ENCODE measurements at places on chromosomes 4 and X.

- DNase-seq, result no peak
These were observed 40.5 kb downstream of the NFKB1 start for GRCh38 chr4:102541697-102542096.

DNA sequence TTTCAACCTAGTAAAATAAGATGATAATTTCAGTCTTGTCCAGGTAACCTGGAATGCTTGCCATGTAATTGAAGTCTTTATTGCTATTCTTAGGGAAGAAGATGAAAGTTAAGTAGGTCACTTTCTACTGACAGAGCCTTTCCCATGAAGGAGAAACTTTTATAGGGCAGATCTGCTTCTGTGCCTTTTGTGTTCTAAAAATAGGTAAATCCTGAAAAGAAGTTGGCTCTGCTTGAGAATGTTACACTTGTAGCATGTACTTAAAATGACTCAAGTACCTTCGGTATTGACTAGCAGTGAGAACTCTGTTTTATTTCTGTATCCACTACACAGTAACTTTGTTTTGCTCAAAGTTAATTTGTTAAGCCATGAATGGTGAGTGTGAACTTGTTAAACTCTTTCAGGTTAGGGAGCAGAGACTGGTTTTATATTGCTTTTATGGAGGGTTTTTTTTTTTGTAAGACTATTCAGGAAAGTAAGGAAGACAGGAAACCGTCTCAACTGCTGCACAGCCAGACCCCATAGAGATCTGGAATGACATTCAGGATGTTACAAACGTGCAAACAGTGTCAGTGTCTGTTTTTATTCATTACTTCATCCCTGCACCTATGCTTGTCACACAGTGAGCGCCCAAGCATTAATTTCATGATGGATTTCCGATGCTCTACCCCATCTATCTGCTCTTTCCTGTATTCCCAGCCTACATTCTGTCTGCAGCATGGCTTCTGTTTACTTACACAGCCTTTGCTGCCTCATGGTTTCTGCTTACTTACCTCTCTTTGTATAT lies 53.0 kb downstream of the SEPTIN11 start:
- DNase-seq, result no peak

- no peak for DNase-seq
These were observed 828.6 kb downstream of the ADGRL3 start for GRCh38 chr4:62028745-62029144.

DNA sequence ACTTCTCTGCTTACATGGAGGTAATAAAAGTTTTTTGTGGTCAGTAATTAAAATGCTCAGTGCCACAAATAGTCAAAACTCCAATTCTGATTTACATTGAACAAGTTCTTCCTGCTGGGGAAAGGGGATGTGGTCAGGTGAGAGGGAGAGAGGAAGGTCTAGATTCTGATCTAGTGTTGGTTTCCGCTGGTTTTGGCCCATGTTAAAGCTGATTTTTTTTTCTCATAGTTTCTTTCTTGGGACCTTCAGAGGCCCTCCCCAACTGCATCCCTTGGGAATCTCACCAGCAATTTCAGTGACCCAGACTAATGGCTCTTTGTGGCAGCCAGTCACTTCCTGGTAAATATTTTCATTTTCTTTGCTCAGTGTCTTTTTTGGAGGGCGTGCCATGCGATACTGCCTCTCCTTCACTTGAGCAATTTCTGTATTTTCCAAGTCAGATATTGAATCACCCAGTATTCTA lies 332.7 kb downstream of the RAPGEF2 start:
- no peak for DNase-seq

DNA sequence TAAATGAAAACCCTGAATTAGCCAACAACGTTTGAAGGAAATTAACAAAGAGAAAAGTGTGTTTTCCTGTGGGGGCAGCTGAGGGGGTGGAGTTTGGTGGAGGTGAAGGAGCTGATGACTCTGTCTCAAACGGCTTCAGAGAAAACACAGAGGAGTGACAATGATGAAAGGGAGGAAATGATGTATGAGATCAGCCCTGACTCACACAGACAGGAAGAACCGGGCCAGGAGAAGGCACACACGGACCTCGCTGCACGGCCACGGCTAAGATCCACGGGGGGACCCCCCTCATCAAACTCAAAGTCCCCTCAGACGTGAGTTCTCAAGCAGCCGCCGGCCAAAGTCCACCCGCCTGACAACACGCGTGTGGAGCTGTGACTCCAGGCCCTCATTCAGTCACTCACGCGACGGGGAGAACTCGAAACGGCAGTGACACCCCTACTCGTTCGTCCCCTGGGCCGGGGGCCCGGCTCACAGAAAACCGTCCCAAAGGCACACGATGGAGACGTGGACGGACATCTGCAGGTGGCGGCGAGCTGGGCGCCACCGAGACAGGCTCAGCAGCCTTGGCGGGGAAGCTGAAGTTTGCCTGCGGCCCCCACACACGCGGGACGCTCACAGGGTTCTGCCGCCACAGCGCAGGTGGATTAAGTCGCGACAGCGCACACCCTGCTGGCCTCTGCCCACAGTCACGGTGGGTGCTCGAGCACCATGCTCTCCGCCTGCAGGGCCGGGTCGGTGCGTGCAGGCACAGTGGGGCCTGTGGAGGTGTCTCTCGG lies 28.8 kb downstream of the PPP2R3B start:
- DNase-seq, result no peak

DNA sequence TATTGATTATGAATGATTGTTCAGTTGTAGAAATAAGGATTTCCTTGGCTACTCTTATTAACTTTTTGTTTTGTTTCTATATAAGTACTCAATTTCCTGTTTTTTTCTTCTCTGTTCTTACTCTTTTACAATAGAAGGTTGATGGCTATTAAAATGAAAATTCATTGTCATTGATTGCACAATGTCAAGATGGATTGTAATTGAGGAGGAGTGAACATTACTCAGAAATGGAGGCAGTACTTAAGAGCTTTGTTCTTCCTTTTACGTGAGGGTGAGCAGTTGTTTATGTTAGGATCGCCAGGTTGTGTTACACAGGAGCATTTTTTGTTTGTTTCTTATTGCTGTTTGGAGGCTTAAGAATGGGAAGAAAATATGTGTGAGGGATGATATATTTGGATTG lies 2062.4 kb downstream of the ARAP2 start:
- DNase-seq, result no peak

- DNase-seq, result no peak
These were observed 61.2 kb downstream of the TRIM2 start for GRCh38 chr4:153265306-153266047.

- DNase-seq, result no peak
These were observed 48.8 kb downstream of the RPS6KA3 start for GRCh38 chrX:20217906-20218305.

DNA sequence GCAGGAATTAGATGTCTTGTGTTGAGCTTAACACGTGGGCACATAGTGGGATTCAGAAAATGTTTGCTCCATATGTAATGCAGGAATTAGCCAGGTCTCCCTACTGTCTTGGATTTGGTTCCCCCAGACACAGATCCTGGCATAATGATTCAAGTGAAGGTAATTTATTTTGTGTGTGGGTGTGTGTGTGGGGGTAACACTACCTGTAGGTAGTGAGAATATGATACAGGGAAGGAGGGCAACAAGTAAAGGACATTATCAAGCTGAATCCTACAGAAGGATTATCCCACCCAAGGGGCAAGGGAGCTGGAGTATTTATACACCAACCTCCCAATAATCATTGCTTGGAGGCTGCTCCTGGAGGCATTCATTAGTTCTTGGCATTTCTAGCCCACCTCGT lies 101.4 kb downstream of the NHS start:
- DNase-seq, result no peak

GRCh38 chr4:154230091-154230490 lies 261.5 kb downstream of the DCHS2 start:
- no peak for DNase-seq

DNA sequence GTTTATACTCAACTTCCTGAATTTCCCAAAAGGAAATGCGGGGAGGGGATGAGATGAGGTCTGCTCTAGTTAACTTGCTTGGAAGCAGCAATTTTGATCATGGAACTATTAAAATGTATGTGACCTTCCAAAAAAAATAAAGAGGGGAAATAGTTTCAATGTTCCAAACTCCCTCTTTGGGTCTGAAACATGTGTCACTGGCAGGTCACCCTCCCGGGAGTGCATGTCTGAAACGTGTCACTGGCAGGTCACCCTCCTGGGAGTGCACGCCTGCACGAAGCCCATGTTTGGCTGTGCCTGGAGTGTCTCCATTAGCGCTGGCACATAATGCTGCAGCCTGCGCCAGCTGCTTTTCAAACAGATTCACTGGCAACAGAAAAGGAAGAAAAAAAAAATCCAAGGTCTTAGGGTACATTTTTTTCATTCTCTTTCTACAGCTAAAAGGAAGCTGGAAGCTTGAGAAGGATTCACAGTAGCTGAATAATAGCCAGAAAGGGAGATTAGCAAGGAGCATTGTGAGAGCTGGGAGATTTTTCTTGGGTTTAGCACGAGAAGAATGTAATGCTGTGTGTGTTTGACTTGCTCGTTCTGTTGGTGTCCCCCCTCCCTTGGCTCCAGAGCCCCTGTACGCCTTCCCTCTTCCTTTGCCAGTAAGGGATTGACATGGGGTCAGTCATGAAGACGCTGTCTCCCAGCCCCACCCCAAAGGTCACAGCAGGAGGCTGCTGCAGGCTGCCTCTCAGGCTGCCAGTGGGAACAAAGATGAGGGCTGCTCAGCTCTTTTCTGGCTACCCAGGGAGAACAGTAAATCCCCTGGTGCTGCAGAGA lies 39.2 kb upstream of the TLR3 start:
- DNase-seq, result no peak

DNA sequence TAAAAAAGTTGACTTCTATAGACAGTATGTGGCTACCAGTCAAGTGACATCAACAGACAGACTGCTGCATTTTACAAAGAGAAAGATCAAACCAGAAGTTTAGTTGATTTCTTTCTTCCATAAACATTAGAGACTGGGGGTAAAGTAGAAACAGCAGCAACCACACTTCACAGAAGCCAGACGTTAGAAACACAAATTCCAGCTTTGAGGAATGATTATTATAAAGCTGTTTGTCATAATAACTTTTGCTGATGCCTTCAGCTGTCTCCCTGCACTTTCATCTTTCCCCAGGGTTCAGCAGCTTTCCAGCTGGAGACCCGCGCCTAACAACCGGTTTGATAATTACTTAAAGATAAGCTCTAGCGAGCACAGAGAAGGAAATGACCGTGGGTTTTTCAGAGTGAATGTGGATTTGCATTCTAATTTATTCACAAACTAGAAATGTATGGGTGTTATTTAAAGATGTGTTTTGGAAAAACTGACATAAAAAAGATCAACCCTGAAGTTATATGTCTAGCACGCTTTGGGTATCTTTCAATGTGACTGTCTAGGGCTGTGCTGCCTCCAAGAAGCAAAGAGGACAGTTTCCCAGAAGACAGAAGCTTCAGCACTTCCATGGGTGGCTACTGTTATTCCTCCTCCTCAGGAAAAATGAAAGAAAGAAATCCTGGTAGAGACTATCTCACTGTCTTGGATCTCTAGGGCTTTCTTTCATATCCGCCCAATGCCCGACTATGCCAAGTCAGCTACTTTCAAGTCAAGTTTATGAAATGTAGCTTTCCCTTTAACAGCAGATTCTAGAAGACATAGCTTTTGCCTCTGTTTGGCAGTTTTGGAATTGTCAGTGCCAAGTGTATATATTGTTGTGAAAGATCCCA lies 15.0 kb upstream of the ENAM start:
- no peak for DNase-seq

GRCh38 chr4:152197211-152197610 lies 338.7 kb downstream of the FBXW7 start:
- DNase-seq, result no peak

- no peak for DNase-seq
These were observed 126.1 kb downstream of the EIF4E start for GRCh38 chr4:98802770-98803198.

GRCh38 chr4:40957281-40957680 lies 207.5 kb downstream of the NSUN7 start:
- DNase-seq, result no peak

DNA sequence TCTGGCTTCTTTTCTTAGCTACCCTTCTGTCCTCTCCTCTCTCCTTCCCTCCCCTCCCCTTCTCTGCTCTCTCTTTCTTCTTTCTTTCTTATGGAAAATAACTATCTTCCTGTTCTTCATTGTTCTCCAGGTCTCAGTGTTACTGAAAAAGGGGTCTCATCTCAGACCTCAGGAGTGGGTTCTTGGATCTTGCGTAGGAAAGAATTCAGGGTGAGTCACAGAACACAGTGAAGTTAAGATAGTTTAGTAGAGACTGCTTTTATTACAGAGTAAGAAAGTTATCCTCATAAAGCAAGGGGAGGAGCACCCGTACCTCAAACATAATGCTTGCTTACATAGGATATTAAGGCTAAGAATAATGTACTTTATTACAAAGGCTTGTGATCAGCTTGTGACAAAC lies 31.8 kb upstream of the CWH43 start:
- no peak for DNase-seq
